Neural crest cell (in vitro differentiated cells): ENCODE measurements at places on chromosomes 4 and X. TPM values are rescaled to one million over a fixed set of nuclear protein-coding genes. Genes with fewer than 3 reads are reported as not detected.

Gene HDAC6
- 177 and 183 TPM in 2 replicates for total RNA-seq

Gene FAM9B
- not detected in 2 replicates for total RNA-seq

Gene LIMCH1
- 15.1 and 17.3 TPM in 2 replicates for total RNA-seq

Gene DDX53
- not detected in 2 replicates for total RNA-seq

Gene RCHY1
- 26.8 and 32.6 TPM in 2 replicates for total RNA-seq

Gene PARM1
- total RNA-seq: 0.73 and 0.96 TPM in 2 replicates

Gene MSANTD1
- 1.2 TPM in 2 replicates for total RNA-seq

Gene HMX1
- 0.91 and 1.1 TPM in 2 replicates for total RNA-seq

Gene ARMCX2
- total RNA-seq: 79.9 and 85.6 TPM in 2 replicates

Gene PTPN13
- total RNA-seq: 65.6 and 70.5 TPM in 2 replicates

Gene ASMT
- total RNA-seq: 0.44 TPM in 1 of 2 replicates, not detected in the other

Gene CSN1S1
- not detected in 2 replicates for total RNA-seq

Gene EREG
- not detected in 2 replicates for total RNA-seq

Gene GLOD5
- not detected in 2 replicates for total RNA-seq

Gene OTC
- total RNA-seq: 0.14 TPM in 1 of 2 replicates, not detected in the other

Gene NPFFR2
- 0.16 TPM in 1 of 2 replicates, not detected in the other for total RNA-seq

Gene CDKL2
- total RNA-seq: 1.1 and 1.8 TPM in 2 replicates

Gene APLN
- total RNA-seq: 1.2 and 1.3 TPM in 2 replicates

Gene KLHL13
- total RNA-seq: 13.2 and 16.2 TPM in 2 replicates

Gene ZMAT1
- total RNA-seq: 4.7 and 4.9 TPM in 2 replicates

Gene HTN3
- not detected in 2 replicates for total RNA-seq

Gene ZNF41
- 7.1 and 7.8 TPM in 2 replicates for total RNA-seq
